ENCODE measurements at places on chromosomes 6 and 20.

DNA sequence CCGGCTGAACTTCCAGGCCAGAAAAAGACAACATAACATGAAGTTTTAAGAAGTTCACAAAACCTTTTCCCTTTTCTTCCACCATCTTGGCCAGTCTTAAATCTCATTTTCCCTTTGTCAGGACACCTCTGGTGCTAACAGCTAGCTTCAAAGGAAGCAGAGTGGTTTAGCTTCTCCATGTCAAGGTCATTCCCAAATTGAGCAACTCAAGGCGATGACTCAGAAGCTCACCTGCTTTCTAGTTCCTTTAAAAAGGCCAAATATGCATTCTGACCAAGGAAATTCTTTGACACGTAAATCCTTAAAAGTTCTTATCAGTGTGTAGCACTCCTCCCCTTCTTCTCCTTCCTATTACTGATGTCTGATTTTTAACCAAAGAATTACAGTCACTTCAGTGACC, 69.6 kb upstream of the VGLL2 start:
- DNase-seq: no peak

GRCh38 chr6:11413728-11414127, 123.8 kb upstream of the TMEM170B start:
- DNase-seq: no peak

DNA sequence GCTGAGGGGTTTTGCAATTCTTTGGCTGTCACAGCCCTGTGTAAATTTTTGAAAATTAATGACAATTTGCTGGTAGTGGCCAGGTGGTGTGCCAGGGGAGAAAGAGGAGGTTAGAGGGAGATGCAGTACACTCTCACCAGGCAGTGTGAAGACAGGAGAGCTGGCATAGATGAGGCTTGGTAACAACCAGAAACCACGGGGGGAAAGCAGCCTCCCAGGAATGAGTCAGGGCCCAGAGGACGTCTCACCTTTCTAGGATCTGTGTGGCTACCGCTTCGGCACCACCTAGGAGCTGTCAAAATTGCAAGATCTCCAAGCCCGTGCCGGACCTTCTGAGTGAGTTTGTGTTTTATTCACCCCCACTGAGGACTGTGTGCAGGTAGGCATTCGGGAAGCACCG, 171.4 kb downstream of the PACRG start:
- DNase-seq: no peak

GRCh38 chr6:155313602-155314091, 637 bp downstream of the TFB1M start:
- no peak for DNase-seq

GRCh38 chr6:137926207-137926731, 59.2 kb downstream of the TNFAIP3 start:
- DNase-seq: no peak

- peak; percentile 91 for DNase-seq
Measured at GRCh38 chr20:50224531-50225255, 34.1 kb downstream of the CEBPB start.

DNA sequence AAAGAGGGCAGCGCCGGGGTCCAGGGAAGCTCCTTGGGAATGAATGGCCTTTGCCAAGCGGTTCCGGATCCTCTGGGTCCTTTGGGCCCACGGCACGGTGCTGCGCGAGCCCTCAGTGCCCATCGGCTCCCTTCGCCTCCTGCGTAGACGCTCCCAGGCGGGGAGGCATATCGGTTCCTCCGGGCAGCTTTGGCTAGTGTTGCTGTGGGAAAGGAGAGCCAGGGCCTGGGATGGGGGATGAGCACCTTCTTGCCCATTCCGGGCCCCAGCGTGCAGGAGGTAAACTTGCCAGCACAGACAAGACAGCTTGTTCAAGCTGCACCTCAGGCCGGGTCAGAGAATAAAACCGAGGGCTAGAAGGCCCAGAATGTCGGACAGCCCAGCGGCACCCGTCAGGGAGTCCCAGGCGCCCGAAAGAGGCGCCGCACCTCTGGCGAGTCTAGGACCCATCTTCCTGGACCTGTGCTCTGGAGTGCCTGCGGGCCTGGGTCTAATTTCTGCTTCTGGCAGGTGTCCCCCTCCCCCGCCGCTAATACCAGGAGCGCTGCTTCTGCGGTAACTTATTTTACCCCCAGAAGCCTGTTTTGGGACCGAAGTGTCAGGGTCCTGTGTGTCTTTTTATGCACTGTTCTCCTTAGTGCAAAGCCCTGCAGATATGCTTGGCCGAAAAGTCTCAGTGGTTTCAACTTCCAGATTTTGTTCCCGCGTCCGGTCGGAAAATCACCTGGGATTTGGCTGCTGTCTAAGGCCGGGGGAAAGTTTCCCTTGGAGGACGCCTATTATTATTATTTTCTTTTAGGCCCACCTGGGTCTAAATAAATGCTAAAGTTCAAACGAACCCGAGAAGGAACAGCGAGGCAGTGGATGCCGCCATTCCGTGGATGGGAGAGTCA, 1.7 kb upstream of the TFAP2C start:
- peak; percentile 66 for DNase-seq

GRCh38 chr20:47306755-47307370, 49.6 kb downstream of the ZMYND8 start:
- DNase-seq: no peak

DNA sequence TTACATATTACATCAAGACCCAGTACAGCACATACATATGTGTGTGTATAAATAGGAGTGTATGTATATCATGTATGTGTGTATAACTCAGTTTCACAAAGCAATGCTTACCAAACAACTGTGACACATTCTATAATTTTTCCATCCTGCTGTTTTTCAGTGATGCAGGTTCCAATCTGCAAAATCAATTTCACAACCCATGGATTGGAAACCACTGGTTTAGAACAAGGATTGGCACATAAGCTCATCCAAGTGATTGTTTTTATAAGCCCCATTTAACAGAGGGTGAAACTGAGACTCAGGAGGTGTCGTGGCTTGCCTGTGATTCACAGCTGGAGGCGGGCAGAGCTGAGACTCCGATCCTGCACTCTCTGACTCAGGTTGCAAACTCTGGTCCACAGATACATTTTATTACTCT, 158.2 kb downstream of the ZMYND8 start:
- DNase-seq: no peak

GRCh38 chr20:9215539-9215938, 146.7 kb downstream of the PLCB4 start:
- DNase-seq: no peak

DNA sequence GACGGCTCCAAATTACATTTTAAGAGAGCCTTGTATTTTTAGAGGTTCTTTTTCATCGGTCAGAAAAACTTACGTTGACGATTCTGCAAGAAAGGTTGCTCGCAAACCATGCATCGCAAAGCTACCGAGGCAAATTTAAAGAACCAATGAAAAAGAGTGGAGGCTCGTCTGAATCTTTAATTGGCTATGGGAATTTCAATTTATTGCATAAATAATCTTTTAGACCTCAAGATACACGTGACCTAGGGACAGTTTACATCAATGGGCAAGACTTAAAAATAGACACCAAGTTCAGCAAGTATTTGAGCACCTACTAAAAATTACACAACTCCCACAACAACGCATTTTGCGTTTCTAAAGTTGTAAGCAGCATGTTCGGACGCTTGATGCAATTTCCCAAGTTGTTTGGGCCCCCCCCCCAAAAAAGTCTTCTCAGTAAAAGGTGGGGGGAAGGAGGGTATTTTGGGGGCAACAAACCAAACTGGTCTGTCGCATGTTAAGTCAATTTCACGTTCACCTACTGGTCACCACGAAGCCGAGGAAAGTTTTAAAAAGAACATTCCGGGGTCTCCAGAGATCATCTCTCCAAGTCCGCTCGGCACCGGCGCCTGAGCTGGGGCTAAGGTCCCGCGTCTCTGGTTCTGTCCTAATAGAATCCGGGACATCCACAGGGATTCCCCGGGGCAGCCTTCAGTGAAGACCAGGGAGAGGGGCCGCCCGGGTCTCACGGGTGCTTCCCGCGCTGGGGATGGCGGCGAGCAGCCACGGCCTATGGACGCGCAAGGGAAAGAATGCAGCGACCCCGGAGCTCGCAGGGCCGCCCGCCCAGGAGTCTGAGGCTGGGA, 851 bp downstream of the SNX5 start:
- DNase-seq: peak; percentile 77
